ENCODE measurements at places on chromosomes 2 and 18.
A peak's percentile ranks its signal among the peaks of the same experiment; 100 is the strongest.

- DNase-seq: no peak
These were observed 5.0 kb upstream of the ATP9B start for GRCh38 chr18:79064228-79064627.

DNA sequence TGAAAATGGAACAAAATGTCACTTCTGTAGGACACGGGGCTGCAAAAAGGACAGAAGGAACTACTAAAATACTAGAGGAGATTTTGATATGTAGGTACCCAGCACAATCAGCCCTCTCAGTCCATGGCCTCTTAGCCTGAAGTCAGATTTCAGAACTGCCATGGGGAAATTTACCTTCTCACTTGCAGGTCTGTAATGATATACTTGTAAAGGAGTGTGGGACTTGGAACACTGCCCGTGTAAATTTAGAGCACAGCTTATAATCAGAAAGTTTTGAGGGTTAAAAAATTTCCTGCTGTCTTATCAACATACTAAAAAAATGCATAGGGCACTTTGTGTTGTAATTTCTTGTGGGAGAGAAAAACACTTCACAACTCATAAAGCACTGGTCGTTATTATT is 60.6 kb downstream of the ZEB2 start:
- no peak for DNase-seq

GRCh38 chr18:26574958-26575864 is 26.9 kb upstream of the KCTD1 start:
- DNase-seq: peak; percentile 84

DNA sequence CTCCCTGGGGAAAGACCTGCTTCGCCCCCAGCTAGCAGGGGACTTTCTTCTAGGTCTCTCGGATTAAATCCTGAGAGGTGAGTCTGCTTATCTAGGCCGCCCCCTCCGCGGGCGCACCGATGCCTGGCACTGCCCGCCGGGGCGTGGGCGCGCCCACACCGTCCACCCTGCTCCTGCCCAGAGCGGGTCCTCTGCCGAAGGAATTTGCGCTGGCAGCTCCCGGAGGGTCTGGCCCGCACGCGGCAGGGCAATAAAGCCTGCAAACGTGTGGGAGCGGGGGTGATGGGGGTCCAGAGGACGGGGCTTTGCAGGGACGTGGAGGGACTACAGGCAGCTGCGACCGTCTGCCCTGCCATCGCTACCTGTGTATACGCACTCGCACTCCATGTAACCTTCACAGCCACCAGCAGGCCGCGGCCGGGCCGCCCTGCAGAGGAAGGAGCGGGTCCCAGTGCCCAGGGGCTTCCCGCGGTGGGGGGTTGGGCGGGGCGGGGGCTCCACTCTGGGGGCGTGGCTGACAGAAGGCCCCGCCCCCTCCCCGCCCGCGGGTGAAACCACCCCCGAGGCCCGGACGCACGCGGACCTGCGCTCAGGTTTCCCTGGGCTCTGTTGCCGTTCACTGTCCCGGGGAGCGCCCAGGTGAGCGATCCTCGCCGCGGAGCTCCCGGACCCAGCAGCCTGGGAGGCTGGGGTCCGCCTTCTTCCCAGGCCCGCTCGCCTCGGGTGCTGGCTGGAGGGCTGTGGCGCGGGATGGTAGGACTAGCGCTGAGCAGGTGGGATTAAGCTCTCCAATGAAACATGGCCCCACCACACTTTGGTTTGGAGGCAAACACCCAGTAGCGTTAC is 174.5 kb upstream of the HS6ST1 start:
- no peak for DNase-seq

GRCh38 chr2:70094978-70095719 is 7.9 kb downstream of the PCBP1 start:
- no peak for DNase-seq

- no peak for DNase-seq
These were observed 97.0 kb upstream of the RAB6C start for GRCh38 chr2:129882476-129882875.

GRCh38 chr2:236574424-236575145 is 5.0 kb downstream of the ACKR3 start:
- DNase-seq: no peak

DNA sequence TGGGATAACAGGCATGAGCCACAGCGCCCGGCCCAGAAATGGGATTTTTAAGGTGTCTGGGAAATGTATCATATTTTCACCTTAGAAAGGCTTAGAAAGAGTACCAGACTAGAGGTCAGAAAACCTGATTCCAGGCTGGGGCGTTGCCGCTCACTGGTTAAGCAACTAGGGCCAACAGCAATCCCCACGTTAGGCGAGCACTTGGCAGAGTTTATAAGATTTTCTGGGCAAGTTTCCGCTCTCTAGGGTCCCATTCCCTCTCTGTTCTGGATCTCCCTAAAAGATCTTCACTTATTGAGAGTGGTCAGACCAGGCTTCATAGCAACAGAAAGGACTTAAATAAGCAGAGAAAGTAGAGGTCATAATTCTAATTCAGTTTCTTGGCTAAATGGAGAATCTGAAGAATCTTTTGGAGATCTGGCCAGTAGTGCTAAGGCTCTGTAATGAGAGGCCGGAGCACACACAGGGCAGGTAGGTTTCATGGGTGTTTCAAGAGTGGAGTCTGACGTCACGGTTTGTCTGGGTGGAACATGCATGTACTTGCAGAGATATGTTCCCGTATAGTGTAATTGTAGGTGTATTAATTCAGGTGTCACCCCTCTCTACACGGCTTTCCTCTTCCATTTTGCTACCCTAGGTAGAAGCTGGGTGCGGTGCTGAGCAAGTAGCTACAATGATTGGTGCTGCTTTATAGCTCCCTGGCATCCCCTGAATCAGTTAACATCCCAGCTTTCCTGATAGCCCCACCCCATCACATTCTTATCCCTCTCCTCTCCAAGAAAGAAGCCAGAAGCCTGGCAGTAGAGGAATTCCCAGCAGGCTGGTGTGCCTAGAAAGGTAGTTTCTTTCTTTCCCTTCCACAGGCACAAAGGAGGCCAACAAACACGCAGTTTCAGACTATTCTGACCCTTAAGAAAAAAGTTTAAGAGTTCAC is 4.4 kb upstream of the SMAD7 start:
- no peak for DNase-seq

GRCh38 chr2:102122115-102122514 is 20.4 kb upstream of the IL1R1 start:
- peak; percentile 87 for DNase-seq

Measured in astrocyte of the cerebellum (primary cell).